ENCODE measurements at places on chromosomes 6 and 20. TPM values are rescaled to one million over a fixed set of nuclear protein-coding genes. Genes with fewer than 3 reads are reported as not detected.

- no peaks in the 10 kb centered on the region for H3K36me3 ChIP-seq
- H3K27me3 ChIP-seq = no peaks in the 10 kb centered on the region
- no peak for DNase-seq
- peak overlapping the region; percentile 25 for H3K4me3 ChIP-seq
- H3K27ac ChIP-seq = no peak overlapping the region
Observed at GRCh38 chr6:54100411-54101006, 10.7 kb upstream of the MLIP start.

DNA sequence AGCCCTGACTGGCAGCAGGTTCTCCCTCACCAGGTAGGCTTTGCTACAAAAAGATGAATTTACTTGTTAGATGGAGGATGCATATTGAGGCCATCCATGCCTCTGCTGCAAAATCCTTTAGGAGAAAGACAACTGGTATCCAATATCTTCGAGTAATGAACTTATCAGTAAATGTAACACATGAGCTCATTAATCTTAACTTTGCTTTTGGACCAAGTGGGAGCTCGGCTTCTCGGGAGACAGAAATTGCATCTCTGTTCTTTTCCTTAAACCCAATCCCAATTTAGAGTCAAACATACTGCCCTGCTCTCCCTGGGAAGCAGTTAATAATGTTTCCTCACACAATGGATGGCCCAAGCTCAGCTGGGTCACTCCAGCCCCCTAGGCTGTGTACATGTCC, 330.5 kb downstream of the ZFAND3 start:
- H3K27ac ChIP-seq = no peak overlapping the region
- H3K4me1 ChIP-seq = no peaks in the 10 kb centered on the region
- DNase-seq = no peak
- H3K36me3 ChIP-seq = no peaks in the 10 kb centered on the region

ARFGEF3 gene
- 6.9 TPM for total RNA-seq

- no peaks in the 10 kb centered on the region for H3K36me3 ChIP-seq
- H3K27me3 ChIP-seq = no peaks in the 10 kb centered on the region
- no peaks in the 10 kb centered on the region for H3K4me1 ChIP-seq
- no peak overlapping the region for H3K27ac ChIP-seq
Observed at GRCh38 chr6:147231589-147231988, 27.4 kb downstream of the STXBP5 start.

DNA sequence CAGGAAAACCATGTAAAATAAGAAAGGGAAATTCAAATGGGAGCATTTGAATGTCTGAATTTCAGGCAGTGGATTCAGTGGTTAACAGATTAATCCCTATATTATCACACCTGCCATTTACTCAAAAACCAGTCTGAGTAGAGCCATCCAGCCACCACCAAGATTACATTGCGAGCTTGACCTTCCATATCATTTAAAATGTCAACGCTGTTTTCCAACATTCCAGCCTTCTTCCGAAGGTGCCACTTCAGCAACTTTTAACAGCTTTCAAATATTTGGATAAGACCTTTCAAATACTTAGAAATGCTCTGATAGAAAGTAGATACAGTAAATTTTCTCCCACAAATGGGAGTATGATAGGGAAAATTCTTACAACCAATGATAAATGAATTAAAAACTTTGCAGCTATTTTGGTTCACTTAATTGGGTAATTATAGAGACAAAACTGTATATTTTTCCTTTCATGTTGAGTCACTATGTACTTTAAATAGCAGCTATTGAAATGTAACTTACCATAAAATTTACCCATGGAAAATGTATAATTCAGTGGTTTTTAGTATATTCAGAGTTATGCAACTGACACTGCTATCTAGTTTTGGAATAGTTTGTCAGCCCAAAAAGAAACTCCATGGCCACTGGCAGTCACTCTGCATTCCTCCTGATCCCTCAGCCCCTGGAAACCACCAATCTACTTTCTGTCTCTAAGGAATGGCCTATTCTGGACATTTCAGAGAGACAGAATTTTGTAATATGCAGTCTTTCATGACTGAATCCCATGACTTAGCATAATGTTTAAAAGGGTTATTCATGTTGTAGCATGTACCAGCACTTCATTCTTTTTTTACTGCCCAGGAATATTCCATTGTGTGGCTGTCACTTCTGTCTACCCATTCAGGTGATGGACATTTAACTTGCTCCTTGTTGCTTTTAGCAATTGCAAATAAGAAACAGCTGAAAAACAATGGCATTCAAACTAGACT, 21.5 kb downstream of the EZR start:
- no peak for DNase-seq
- H3K4me1 ChIP-seq = peaks cover 65% of the 10 kb centered on the region
- peaks cover 5% of the 10 kb centered on the region for H3K36me3 ChIP-seq

KCNG1 gene
- 7.0 TPM for total RNA-seq

ZSWIM1 gene
- 4.5 TPM for total RNA-seq

GFOD1 gene
- 49.4 TPM for total RNA-seq

GRCh38 chr20:60465993-60466686, 507.9 kb downstream of the CDH26 start:
- no peaks in the 10 kb centered on the region for H3K36me3 ChIP-seq
- no peaks in the 10 kb centered on the region for H3K4me1 ChIP-seq
- no peaks in the 10 kb centered on the region for H3K27me3 ChIP-seq
- no peak overlapping the region for H3K4me3 ChIP-seq
- no peak for DNase-seq
- H3K27ac ChIP-seq = no peak overlapping the region

BPIFB1 gene
- total RNA-seq = not detected

SNPH gene
- total RNA-seq = 6.7 TPM

HRH3 gene
- total RNA-seq = not detected

SLC17A1 gene
- not detected for total RNA-seq

DNA sequence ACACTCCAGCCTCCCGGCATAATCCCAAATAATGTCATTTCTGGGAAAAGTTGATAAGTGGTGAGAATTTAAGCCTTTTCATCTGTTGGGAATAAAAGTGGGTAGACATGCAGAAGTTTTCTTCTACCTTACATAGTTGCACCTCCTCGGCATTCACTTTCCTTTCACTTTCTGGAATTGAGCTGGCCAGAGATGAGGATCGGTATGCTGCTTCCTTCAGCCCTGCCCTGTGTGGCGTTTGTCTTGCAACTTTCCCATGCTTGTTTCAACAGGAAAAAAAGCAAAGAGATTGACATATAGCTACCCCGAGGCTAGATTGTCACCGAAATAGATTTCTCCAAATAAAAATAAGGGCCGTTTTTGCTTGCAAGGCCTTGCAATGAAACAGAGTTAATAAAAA, 65.8 kb upstream of the JAG1 start:
- no peaks in the 10 kb centered on the region for H3K36me3 ChIP-seq
- no peaks in the 10 kb centered on the region for H3K27me3 ChIP-seq
- peaks cover 8% of the 10 kb centered on the region for H3K4me1 ChIP-seq

KCNK15 gene
- total RNA-seq = 0.87 TPM

DNA sequence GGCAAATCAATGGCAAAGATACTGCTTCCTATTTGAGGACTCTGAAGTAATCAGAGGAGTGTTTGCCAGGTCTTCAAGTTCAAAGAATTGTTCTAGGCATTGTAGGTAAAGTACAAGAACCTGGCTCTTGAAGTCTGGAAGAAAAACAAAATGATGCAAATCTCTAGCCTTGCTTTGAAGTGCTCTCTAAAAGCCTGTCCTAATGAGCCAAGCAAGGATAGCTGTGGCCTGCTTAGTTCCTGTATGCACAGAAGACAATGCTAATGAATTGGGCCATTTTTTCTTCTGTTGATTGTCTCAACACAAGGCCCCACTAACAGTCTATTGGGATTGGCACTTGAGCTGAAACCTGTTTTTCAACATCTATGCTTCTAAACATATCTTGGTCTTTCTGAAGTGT, 165.0 kb upstream of the POU3F2 start:
- no peak for DNase-seq
- H3K27ac ChIP-seq = no peak overlapping the region
- H3K4me1 ChIP-seq = no peaks in the 10 kb centered on the region
- no peaks in the 10 kb centered on the region for H3K27me3 ChIP-seq

DNA sequence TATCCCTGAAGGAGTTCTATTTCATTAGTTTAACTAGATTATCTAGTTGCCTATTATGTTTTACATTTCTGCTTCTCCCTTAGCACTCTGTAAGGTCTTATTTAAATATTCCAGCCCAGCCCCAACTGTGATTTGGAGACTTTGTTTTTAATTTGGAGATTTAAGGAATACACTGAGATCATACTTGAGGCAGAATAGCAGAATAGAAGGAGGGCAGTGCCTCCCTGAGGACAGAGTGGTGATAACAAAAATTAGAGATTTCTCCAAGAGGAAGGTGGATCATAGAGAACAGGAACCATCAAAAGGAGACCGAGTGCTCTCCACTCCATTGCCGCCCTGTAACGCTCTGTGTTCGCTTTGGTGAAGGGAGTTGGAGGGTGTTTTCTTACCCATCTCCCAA, 14.8 kb upstream of the CD164 start:
- H3K27me3 ChIP-seq = no peaks in the 10 kb centered on the region
- H3K4me3 ChIP-seq = no peak overlapping the region
- H3K36me3 ChIP-seq = no peaks in the 10 kb centered on the region
- no peak overlapping the region for H3K27ac ChIP-seq
- DNase-seq = no peak
